ENCODE measurements at places on chromosomes 6 and 20. TPM values are rescaled to one million over a fixed set of nuclear protein-coding genes. Genes with fewer than 3 reads are reported as not detected.

GRCh38 chr6:136090929-136091328 lies 159.2 kb downstream of the MTFR2 start:
- no peak for DNase-seq

- no peak for DNase-seq
Observed at GRCh38 chr6:25025248-25025918, 89.6 kb upstream of the RIPOR2 start.

DNA sequence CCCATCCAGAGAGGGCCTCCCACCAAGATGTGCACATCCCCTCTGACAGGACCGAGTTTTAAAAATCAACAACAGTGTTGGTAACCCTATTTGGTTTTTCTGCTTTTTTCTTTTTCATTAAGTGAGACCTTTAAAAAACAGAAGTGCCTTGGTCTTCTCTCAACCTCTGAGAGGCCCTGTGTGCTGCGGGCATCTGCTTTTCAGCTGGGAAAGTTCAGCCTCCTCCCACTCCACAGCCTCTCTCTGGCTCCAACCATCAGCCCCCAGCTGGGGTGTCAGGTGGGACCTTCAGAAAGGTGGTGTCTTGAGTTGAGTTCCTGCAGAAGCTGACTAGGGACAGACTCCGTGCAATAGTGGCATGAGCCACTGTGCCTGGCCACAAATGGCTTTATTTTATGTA lies 64.6 kb upstream of the ZMYND8 start:
- DNase-seq = no peak

DNA sequence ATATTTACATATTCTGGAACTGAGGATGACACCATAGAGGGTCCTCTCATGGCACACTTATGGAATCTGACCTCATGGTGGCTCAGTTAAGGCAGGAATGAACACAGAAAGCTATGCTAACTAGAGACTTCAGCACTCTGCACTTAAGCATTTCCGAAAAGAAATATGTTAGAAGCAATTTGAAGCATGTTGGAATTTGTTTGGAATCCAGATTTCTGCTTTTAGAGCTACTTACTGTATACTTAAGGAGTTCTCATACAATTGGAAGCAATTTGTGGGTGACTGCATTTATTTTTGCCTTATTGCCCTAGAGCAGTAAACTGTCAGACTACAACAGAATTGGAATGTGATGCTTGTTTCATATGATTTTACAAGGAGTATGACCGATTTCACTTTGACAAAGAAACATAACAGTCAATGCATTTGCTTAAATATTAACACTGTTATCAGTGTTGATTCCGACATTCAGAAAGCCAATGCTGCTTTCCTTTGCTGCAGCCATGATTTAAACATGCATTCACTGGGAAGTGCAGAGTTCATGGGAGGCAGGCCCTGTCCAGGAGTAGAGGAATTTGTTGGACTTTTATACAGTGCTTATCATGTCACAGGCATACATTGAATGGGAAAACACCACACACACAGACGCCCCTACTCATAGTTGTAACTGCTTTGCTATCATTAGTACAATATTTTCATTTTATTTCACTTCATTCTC lies 244.4 kb downstream of the SAMD5 start:
- no peak for DNase-seq

GRCh38 chr20:43653966-43654365 lies 12.9 kb upstream of the MYBL2 start:
- DNase-seq = no peak

GRCh38 chr6:151051164-151051563 lies 185.7 kb downstream of the MTHFD1L start:
- DNase-seq = no peak

DNA sequence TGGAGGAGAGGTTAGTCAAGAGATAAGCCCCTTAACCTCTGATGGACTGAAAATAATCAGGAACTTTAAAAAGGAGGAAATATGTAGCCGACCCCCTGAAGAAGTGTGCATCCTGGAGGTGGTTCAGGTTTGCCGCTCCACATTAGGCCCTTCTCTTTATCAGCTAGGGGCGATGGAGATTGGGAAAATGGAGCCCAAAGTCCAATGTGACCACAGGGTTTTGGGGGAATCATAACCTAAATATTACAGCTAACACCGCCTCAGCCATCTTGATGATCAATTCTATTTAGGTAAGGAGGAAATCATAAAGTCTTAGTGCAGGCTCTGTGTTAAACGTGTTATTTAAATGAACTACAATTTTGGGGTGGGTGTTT lies 1.2 kb downstream of the OGFRL1 start:
- no peak for DNase-seq

- no peak for DNase-seq
Observed at GRCh38 chr6:13765570-13765969, 48.8 kb downstream of the MCUR1 start.

DNA sequence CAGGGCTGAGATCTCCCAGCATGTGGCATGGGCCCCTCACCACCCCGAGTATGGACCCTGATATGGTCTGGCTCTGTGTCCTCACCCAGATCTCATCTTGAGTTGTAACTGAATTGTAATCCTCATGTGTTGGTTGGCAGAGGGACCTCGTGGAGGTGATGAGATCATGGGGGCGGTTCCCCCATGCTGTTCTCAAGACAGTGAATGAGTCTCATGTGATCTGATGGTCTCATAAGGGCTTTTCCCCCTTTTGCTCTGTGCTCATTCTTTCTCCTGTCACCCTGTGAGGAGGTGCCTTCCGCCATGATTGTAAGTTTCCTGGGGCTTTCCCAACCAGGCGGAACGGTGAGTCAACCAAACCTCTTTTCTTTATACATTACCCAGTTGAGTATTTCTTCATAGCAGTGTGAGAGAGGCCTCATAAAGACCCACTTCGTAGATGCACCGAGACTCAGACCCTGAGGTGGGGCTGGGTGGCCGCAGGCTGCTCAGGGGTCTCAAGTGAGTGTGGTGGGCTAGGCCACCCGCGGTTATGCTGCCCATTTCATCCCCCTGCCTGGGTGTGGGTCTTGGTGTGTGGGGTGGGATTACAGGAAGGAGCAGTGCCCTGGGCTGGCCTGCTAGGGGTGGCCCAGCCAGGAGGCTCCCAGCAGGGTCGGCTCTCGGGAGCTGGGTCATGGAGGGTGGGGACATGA lies 26.2 kb upstream of the GATA5 start:
- peak; percentile 83 for DNase-seq

DNA sequence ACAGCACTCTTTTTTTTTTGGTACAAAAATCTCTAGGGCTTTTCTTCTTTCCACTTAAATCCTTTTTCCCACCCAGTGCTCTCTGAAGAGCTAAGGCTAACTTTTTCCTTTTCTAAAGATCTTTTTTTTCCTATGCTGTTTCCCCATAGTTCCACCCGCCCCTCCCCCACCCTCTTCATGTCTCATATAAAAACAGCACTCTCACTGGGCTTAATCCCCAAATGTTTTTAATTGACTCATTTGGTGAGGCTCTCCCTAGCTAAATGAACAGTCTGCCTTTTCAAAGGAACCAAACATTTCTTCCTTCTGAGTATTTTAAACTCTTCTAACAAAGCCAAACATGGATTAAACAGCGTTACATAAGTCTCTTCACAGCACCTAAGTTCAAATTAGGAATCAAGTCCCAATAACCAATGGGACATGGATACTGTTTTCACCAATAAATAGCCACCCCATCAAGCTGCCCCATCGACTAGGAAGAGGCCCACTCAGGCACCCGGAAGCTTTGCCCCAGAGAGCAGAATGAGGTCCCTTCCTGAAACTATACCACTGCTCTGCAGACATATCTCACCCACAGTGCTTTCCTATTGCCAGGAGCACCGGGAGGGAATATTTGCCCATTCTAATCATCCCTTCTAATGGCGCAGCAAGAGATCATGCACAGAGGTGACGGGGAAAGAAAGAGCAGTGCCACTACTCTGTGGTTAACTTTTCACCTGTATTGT lies 63.7 kb downstream of the ATXN1 start:
- no peak for DNase-seq

GRCh38 chr6:137871831-137872454 lies 4.9 kb downstream of the TNFAIP3 start:
- peak; percentile 44 for DNase-seq

GRCh38 chr6:56444855-56445254 lies 197.5 kb upstream of the COL21A1 start:
- DNase-seq = no peak

DNA sequence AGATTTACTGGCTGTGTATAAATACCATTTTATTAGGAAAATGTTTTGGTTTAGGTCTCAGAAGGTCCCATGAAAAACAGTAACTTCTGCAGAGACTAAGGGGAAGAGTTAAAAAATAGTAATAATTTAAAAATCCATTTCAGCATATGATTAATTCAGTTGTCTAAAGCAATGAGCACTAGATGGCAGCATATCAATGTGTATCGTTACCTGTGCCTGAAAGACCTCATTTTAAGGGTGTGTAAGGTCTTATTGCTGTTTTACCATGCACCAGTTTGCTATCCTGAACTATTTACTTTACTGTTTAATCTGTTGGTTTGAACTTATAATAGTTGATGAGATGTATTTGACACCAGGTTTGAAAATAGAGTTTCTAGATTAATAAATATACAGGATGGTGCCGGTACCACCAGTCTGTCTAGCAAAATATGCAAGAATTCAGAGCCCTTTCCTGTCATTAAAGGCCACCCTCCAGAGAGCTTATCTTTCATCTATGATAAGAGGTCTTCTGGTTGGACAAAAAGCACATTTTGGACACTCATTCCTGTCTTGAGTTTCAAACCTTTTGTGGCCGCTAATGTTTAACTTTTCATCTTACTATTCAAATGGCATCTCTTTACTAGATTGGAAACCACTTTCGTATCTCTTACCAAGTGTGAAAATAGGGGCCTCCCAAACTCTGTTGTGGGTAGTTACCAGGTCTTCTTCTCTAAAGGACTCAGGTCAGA lies 8.9 kb upstream of the AHI1 start:
- DNase-seq = no peak

The OXT gene
- not detected for total RNA-seq

The RRAGD gene
- total RNA-seq = 0.95 TPM

The ZNF341 gene
- total RNA-seq = 1.1 TPM

The SLC32A1 gene
- total RNA-seq = not detected

The DDX43 gene
- total RNA-seq = 0.14 TPM

The ABHD16B gene
- total RNA-seq = not detected

All from pulmonary artery endothelial cell (primary cell).